ENCODE measurements at places on chromosomes 2 and 18.
A peak's percentile ranks its signal among the peaks of the same experiment; 100 is the strongest.

- H3K27ac ChIP-seq: no peak overlapping the region
- no peaks in the 10 kb centered on the region for H3K4me1 ChIP-seq
- no peaks in the 10 kb centered on the region for H3K27me3 ChIP-seq
- no peak for DNase-seq
- H3K36me3 ChIP-seq: no peaks in the 10 kb centered on the region
These were observed 139.1 kb downstream of the C1D start for GRCh38 chr2:67923696-67924095.

DNA sequence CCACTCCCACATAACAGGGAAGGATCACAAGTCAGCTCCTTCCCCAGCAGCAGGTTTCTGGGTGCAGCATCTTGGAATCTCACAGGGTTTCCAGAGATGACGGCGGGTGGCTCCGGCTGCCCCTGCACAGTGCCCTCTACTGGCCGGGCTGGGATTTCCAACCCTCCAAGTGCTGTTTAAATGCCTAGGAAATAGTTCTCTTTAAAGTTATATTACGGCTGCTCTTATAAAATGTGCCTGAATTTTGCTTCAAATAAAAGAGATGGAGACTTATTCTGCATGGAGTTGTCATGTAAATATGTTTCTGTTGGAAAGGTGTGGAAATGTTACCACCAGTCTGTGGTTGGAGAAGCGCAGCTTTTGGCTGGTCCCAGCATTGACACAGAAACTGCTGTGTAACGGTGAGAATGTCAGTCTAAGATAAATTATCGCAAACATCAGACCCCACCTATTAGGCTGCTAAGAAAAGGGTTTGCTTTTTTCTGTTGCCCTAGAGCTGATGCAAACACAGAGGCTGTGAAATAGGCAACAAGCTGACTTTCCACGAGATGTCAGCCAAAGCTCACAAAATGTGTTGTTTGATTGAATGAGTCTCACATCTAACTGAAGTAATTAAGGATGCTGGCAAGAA is 3.3 kb upstream of the HJURP start:
- H3K36me3 ChIP-seq: no peaks in the 10 kb centered on the region
- peaks cover 15% of the 10 kb centered on the region for H3K4me1 ChIP-seq
- H3K4me3 ChIP-seq: no peak overlapping the region
- no peak overlapping the region for H3K27ac ChIP-seq
- DNase-seq: no peak

DNA sequence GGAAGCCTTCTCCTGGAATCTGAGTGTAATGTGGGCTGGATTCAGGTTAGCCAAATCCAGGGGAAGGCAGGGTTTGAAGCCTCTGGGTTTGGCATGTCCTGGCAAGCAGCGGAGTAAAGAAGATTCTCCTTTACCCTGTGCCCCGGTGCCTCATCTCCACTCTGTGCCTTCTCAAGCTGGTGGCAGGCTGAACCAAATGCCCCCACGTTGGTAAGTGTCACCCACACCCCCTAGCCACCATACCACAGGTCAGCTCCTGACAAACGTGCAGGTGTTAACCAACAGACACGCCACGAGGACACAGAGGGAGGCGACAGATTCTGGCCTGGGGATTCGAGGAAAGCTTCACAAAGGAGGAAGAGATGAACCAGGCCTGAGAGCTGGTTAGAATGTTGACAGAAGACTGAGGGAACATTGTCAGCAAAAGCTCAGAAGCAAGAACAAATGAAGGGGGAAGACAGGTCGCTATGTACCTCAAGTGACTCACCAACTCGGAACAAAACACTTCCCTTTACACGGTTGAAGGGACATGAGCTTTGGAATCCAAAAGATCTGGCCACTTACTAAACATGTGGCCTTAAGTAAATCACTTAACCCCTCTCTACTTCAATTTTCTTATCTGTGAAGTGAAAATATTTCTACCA is 85.2 kb upstream of the LCLAT1 start:
- H3K27me3 ChIP-seq: no peaks in the 10 kb centered on the region
- no peak for DNase-seq
- no peaks in the 10 kb centered on the region for H3K36me3 ChIP-seq
- H3K27ac ChIP-seq: peak overlapping the region; percentile 77

DNA sequence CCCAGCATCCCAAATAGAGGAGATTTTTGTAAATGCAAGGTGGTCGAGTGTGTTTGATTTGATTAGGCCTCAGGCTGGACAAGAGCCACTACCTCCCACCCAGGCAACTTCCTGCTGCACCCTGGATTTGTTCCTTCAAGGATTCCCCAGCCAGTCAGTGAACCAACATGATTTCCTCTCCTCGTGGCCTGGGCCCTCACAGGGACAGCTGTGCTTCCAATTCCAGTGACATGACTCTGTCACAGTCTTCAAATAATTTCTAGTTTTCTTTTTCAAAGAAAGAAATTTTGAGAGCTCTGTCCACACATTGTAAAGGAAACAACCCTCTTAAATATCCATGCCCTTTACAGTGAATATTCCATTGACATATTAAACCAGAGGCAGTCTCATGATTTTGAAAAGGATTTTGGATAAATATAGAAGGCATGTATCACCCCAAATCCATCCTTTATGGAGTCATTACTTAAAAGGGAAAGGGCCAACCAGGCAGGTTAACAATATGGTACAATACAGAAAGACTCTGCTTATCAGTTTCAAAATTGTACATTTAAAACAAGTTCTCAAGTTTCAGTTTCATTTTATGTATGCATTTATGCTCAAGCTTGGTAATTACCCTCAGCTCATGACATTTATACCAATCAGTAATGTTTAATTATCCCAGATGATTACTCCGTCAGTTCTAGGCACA is 121.3 kb upstream of the FOSL2 start:
- peaks cover 34% of the 10 kb centered on the region for H3K4me1 ChIP-seq
- H3K36me3 ChIP-seq: no peaks in the 10 kb centered on the region
- no peak overlapping the region for H3K27ac ChIP-seq
- H3K27me3 ChIP-seq: no peaks in the 10 kb centered on the region

DNA sequence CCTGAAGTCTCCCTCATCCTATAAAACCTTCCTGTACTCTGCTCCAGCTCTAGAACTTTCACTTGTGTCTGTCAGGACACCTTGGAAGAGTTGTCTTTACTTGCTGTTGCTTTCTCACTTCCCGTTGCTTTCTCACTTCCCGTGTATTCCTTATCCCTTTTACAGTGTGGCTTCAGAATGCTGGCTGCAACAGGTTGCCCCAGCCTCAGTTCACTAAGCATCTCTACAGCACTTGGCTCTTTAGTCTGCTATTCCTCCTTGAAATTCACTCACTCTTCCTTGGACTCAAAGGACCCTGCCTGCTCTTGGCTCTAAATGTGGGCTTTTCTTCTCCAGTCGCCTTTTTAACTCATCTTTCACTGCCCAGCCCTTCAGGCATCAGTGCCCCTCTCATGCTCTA is 162.5 kb upstream of the ALPP start:
- no peak overlapping the region for H3K4me3 ChIP-seq
- no peaks in the 10 kb centered on the region for H3K27me3 ChIP-seq
- H3K36me3 ChIP-seq: no peaks in the 10 kb centered on the region
- DNase-seq: no peak
- no peaks in the 10 kb centered on the region for H3K4me1 ChIP-seq

DNA sequence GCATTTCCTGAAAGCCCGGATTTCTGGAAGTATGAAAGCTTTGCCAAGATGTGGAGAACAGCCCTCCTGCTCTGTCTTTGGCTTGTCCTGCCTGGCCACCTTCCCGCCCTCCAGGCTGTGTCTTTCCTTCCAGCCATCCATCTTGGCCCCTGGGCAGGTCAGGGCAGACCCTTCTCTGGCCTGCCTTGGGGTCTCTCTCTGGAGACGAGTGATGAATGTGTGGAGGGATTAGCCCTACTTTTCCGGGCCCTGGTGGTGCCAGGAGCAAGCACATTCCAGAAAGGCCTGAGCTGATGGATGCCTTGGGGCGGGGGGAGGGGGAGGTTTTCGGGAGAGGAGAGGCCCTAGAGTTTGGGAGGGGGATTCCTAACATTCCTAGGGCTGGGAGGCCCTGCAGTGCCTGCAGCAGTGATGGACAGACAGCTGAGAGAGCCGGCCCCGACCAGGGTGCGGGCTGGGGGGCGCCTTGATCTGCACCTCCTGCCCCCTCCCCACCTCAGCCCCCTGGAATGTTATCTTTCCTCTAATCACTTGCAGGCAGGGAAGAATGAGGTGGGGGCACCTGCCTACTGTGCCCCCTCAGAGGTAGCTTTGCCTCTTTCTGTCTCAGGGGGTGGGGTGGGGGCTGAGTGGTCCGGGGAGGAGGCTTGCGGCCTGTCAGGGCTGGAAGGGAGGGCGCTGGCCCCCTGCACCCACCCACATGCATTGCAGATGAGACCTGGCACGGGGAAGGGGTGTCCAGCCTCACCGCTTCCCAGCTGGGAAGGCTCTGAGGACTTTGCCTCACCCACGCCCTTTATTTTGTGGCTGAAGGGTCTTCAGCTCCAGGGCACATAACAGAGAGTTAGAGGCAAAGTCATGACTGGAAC is 156.2 kb downstream of the DDX1 start:
- H3K36me3 ChIP-seq: no peaks in the 10 kb centered on the region
- no peak overlapping the region for H3K4me3 ChIP-seq
- no peaks in the 10 kb centered on the region for H3K27me3 ChIP-seq
- H3K4me1 ChIP-seq: peaks cover 52% of the 10 kb centered on the region
- no peak overlapping the region for H3K27ac ChIP-seq

- H3K36me3 ChIP-seq: no peaks in the 10 kb centered on the region
- H3K27me3 ChIP-seq: no peaks in the 10 kb centered on the region
- no peaks in the 10 kb centered on the region for H3K4me1 ChIP-seq
- no peak overlapping the region for H3K27ac ChIP-seq
These were observed 33.4 kb downstream of the CDK15 start for GRCh38 chr2:201839727-201840126.

DNA sequence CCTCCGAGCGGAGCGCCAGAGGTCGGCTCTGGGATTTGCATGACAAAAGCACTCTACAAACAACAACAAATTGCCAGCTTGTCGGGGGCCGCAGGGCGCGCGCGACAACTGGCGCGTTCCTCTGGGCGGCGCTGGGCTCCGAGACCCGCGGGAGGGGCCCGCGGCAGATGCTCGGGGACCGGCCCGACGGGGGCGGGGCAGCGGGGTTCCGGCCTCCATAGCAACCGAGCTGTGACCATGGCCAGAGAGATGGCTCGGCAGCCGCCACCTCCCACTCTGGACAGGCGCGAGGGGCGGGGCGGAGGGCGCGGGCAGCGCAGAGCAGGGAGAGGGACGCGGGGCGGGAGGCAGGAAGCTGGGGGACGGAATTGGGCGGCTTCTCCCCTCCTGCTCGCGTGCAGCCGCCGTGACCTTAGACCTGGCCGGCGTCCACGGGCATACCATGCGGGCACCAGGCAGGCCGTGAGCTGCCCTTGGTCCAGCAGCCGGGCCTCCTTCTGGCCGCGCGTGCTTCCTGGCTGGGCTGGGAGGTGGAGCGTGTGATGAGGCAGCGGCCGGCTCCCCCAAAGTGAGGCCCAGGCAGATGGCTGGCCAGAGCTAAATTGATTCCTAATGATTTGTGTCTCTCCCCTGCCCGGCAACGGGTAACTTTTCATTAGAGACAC is 171.5 kb downstream of the CELF4 start:
- H3K27me3 ChIP-seq: no peaks in the 10 kb centered on the region
- no peaks in the 10 kb centered on the region for H3K36me3 ChIP-seq
- peaks cover 12% of the 10 kb centered on the region for H3K4me1 ChIP-seq
- H3K27ac ChIP-seq: no peak overlapping the region

DNA sequence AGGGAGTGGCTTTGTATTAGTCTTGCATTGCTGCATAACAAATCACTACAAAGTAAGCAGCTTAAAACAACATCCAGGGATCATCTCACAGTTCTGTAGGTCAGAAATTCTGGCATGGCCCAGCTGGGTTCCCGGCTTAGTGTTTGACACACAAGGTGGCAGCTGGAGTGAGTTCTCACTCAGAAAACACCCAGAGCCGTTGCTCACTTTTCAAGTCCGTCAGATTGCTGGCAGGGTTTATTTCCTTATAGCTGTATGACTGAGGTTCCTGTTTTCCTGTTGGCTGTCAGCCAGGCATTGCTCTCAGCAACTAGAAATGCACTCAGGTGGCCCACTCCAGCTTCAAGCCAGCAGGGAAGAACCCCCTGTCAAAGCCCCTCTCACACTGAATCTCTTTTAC is 324.1 kb downstream of the CCDC178 start:
- no peaks in the 10 kb centered on the region for H3K4me1 ChIP-seq
- H3K27me3 ChIP-seq: no peaks in the 10 kb centered on the region
- no peaks in the 10 kb centered on the region for H3K36me3 ChIP-seq
- H3K4me3 ChIP-seq: no peak overlapping the region
- H3K27ac ChIP-seq: no peak overlapping the region

DNA sequence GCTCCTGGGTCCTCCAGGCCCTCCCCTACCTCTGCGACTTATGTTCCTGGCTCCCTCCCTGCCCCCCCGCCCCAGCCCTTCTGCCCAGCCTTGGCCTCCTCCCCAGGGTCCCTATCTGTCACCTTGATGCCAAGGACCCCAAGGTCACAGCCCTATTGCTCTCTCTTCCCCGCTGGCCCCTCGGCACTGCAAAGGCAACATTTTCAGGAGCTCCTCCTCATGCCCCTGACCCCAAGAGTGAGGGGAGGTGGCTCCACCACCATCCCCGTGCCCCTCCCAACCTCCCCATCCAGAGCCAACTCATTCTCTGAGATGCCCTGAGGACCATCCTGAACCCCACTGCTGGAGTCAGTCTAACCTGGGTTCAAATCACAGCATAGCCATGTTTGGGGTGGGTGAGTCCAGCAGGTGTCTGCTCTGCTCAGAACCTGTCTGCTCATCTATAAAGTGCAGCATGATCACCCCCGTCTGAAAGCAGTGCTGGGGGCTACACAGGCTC is 11.7 kb downstream of the LIMS2 start:
- H3K36me3 ChIP-seq: peaks cover 12% of the 10 kb centered on the region
- DNase-seq: peak; percentile 58
- H3K4me3 ChIP-seq: peak overlapping the region; percentile 40
- H3K4me1 ChIP-seq: peaks cover 96% of the 10 kb centered on the region
- no peaks in the 10 kb centered on the region for H3K27me3 ChIP-seq

DNA sequence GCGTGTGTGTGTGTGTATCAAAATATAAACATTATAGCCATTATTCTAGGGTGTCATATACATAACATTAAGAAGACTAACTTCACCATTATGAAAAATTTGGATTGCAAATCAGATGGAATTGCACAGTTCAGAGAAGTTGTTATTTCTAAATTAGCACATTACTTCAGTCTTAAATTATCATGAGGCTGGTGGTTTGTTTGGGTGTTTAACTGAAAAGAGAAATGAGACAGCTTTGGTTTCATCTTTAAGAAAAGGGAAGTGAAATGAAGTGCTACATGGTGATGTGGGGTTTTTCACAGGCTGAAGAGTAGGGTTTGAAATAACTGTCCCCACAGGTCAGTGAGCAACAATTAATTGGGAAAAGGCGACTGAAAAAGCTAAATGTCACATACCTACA is 161.2 kb upstream of the XIRP2 start:
- H3K27ac ChIP-seq: no peak overlapping the region
- no peak overlapping the region for H3K4me3 ChIP-seq
- no peak for DNase-seq
- no peaks in the 10 kb centered on the region for H3K4me1 ChIP-seq
- no peaks in the 10 kb centered on the region for H3K36me3 ChIP-seq

DNA sequence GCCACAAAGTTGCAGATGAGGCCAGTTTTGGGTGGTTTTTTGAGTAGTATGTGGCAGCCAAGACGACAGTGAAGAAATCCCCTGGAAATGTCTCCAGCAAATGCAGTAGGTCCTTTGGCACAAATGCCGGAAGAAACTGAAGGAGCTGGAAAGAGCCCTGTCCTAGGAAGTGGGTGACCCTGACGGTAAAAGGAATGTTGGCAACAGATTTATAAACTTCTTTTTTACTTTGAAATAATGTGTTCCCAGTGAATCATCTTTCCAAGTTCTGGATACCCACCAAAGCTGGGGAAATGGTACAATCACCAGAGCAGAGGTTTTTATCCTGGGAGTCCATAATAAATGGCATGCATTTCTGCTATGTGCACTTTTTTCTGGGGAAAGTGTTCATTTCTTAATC is 112.9 kb downstream of the CSRNP3 start:
- no peak overlapping the region for H3K27ac ChIP-seq
- peaks cover 16% of the 10 kb centered on the region for H3K4me1 ChIP-seq
- DNase-seq: no peak
